8988T (cell line): ENCODE measurements at places on chromosomes 1 and 21.
A peak's percentile ranks its signal among the peaks of the same experiment; 100 is the strongest.

GRCh38 chr1:229271448-229272159, 693 bp downstream of the RAB4A start:
- no peak for DNase-seq

DNA sequence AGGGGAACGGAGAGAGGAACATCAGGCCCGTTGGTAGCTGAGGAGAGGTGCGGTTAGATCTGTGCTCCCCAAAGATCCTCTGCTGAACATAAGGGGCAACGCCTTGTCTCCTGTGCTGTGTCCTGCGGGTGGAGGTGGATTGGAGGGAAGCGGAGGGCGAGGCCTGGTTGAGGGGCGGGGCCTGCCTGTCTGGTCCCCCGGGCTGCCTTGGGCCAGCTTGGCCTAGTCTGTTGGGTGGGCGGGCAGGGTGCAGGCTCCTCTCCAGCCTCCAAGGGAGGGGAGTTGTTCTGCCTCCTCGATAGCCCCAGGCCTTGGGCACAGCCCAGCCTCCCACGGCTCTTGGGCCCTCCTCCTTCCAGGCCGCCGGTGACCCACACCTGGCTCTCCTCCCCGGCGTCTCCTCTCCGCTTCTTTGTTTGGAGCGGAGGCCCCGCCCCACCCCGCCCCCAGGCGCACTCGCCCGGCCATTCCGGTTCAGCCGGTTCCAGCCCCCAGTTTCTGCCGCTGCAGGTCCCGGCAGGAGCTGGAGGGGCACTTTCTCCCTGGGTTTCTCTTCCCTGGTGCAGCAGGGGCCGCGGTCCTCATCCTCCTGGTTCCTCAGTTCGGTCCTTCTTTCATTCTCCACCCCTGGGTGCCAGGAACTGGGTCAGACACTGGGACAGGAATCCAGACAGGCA, 19.4 kb downstream of the PTPRF start:
- DNase-seq, result no peak

- DNase-seq, result no peak
These were observed 228.1 kb downstream of the OMA1 start for GRCh38 chr1:58318157-58319005.

- no peak for DNase-seq
These were observed 1134.7 kb upstream of the ADGRL2 start for GRCh38 chr1:80666073-80666472.

DNA sequence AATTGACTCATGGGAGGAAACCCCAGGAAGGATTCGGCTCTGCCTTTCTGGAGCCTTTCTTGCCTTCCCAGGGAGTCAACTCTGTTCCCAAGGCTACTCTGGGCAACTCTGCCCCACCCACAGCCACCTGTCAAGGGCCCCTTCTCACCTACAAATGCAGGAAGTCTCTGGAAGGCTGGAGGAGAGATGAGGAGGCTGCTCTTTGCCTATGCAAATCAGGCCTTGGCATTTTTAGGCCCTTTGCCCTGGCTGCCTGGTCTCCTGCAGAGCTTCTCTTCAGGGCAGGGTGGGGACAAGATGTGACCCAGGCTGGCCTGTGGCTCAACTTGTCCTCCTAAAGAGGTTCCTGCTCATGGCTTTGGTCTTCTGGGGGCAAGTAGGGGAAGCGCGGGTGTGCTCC, 5.4 kb downstream of the SLC6A9 start:
- no peak for DNase-seq

- DNase-seq, result no peak
These were observed 39.9 kb downstream of the SERBP1 start for GRCh38 chr1:67390041-67390887.

GRCh38 chr1:80531182-80531581, 1269.6 kb upstream of the ADGRL2 start:
- no peak for DNase-seq

DNA sequence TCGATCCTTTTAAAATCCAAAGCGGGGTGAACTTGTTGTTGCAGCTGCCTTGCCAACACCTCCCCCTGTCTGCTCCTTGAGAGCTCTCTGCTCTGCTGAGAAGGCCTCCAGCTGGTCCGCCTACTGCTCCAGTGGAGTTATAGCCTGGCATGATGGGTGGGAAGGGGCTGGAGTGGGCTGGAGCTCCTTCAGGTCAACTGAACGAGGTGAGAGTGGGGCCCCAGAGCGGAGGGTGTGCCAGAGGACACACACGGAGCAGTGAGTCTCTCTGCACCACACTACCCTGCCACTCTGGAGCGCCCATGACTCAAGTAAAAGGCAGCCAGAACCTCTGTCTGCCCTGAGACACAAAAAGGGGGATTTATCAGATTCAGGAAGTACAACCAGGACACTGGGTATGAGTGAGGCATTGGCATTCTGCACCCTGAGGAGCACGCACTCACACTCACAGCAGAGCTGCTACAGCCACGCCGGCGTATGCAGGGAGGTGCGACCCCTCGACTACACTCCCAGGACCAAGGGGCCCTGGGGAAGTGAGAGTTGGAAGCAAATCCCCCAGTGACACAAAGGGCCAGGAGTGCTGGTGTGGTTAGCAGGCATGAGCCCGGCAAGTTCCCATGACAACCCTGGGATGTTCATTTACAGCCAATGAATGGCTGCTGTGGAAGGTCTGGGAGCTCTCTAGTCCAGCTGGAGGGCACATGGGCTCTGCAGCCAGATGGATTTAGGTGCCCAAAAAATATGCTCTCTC, 28.0 kb upstream of the EVA1B start:
- DNase-seq, result peak; percentile 54

DNA sequence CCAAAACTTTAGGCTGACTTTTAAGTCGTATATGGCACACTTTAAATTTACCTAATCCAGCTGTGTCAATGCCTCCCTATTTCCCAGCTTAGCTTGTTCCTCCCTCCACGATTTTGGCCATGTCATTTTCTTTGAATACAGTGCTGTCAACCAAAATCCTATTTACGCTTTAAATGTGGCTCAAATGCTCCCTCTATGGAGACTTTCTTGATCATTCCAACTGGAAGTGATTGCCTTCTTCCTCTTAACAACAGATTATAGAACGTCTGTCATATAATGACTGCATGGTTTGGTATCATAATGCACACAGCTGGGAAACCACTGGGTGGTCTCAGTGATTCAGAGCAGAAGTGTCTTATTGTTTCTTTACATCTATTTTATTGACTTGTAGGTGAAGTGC, 18.9 kb upstream of the BATF3 start:
- DNase-seq, result no peak

- no peak for DNase-seq
These were observed 2.6 kb downstream of the CD5L start for GRCh38 chr1:157838966-157839365.

GRCh38 chr1:76013206-76013581, 61.4 kb upstream of the ST6GALNAC3 start:
- DNase-seq, result no peak

GRCh38 chr1:59138402-59138801, 158.5 kb upstream of the FGGY start:
- DNase-seq, result no peak

DNA sequence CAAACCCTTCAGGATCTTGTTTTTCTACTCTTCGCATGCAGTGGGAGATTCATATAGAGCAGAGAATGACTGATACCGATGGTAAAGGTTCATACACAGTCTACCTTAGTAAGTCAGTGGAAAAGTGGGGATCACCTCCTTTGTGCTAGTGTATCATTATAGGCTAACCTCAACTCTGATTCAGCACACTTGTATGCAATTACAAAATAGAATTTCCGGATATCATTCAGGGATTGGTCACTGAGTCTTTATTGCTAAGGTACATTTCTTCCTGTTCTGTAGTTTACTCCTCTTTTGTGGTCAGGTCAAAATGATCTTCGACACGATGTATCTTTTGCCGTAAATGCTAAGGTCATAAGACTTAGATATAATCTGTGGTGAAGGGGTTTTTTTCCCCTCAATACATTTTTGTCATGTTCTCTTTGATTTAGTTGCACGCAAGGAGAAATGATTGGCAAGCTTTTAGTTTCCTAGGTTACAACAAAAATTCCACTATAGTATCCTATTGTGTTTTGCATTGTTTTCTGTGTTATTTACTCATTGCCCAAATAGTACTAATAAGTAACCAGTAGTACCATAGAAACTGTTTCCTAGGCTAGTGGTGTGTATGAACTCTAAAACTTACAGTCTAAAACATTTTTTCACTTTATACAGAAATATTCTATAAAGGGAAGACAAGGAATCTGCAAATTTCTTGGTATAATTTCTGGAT, 35.7 kb upstream of the PLA2G4A start:
- DNase-seq, result no peak

GRCh38 chr1:179327196-179327595, 33.6 kb downstream of the SOAT1 start:
- no peak for DNase-seq

- DNase-seq, result no peak
These were observed 582.0 kb upstream of the TMPRSS15 start for GRCh38 chr21:18985584-18985983.

GRCh38 chr21:35243171-35243570, 194.1 kb upstream of the RUNX1 start:
- no peak for DNase-seq

DNA sequence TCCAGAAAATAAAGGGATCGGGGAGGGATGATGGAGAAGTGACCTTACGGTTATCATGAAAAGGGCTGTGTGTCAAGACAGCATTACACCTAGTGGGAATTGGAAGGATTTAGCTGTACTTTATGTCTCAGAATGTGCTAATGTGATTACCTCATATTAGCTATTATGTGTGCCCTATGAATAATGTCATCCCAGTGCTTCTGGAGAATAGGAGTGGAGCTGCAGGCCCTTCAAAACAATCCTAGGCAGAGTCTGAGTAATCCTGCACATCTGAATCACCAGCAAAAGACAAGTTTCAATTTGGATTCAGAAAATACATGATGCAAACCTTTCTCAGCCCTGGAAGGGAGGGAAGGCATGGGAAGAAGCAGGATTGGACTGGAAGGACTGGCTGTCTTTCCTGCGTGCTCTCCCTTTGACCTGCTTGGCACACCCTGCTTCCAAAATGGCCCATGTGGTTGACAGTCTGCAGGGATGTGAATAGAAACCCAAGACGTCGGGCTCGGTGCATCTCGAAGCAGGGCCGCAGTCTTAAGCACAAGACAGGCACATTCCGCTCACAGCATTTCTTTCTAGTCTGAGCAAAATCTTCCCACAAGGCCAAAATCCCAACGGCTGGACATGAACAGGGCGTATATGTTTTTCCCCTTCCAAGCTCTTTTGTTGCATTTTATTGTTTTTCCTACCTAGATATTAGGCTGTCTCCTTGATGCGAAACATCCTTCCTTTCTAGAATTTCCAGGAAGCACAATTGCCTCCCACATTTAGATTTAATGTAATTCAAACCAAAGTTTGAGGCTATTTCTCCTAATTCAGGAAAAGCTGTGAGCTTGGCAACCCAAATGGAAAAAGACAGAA, 54.3 kb upstream of the TARBP1 start:
- DNase-seq, result no peak

GRCh38 chr1:15749399-15750291, 7.3 kb downstream of the TMEM82 start:
- DNase-seq, result no peak
